ENCODE measurements at places on chromosomes 6 and 20.

DNA sequence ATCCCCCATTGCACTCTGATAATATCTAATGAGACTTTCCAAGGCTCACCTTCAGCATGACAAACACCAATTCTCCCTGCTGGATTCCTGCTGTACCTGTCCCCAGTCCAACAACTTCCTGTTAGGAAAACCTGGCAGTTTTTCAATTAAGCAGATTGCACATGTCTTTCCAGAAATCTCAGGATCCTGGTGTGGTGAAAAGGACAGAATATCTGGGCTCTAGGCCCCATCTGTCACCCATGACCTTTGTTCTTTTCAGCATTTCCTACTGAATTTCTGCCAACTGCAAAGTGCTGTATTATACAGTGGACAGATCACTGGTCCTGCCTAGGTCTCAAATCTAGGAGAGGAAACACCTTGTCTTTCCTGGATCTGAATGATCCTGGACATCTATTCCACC, 27.7 kb upstream of the DTNBP1 start:
- no peak for DNase-seq

- DNase-seq, result no peak
These were observed 92.7 kb downstream of the PREX1 start for GRCh38 chr20:48735112-48735511.

- DNase-seq, result no peak
These were observed 2.1 kb downstream of the GFOD1 start for GRCh38 chr6:13485303-13485702.

DNA sequence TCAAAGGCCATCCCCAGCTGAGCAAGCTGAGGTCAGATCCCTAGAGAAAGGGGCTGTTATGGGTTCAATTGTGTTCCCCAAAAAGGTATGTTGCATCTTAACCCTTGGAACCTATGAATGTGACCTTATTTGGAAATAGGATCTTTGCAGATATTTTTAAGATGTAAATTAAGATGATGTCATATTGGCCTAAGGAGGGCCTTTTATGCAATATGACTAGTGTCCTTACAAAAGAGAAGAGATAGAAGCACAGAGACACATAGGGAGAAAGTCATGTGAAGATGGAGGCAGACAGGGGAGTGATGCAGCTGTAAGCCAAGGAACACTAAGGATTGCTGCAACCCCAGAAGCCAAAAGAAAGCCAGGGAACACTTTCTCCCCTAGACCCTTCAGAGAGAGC, 144.3 kb upstream of the TAB2 start:
- no peak for DNase-seq

DNA sequence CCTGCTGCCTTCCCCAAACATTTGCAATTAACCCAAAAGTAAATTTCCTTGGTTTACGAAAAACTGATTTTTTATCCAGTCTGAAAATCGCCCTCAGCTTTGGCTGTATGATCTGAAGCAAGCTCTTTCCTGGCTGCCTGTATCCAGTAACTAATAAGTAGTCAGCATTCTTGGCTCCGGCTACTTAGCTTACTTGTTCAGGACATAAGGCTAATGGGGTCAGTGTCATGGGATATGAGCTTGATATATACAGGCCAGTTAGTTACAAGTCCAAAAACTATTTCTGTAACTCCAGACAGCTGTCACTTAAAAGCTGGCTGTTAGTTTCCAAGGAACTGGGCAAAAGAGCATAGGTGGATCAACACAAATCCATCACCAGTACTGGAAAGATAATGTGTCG, 56.2 kb downstream of the KHDC1L start:
- no peak for DNase-seq

DNA sequence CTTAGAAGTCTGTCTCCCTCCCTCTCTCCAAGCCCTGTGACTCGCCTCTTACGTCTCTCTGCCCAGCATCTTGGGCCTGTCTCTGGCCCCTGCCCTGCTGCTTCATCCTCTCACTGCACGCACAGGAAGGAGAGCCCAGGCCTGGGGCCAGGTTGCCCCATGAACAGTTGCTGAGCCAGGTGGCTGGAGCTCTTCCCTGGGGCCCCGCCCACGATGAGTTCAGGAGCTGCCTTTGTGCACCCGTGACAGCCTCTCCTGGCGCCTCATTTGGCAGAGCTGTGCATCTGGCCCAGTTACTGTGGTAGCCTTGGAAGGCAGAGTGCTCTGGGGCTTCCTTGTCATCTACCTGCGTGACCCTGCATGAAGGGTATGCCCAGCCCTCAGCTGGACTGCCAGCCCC, 44.5 kb downstream of the SLC52A3 start:
- DNase-seq, result no peak

- no peak for DNase-seq
These were observed 148.5 kb upstream of the DEFB112 start for GRCh38 chr6:50198245-50198644.

GRCh38 chr20:37430778-37431460, 85.0 kb downstream of the SRC start:
- no peak for DNase-seq

All from B cell (primary cell).